ENCODE measurements at places on chromosomes 3 and 15.

GRCh38 chr15:101239724-101240136 lies 12.1 kb downstream of the CHSY1 start:
- DNase-seq = no peak

DNA sequence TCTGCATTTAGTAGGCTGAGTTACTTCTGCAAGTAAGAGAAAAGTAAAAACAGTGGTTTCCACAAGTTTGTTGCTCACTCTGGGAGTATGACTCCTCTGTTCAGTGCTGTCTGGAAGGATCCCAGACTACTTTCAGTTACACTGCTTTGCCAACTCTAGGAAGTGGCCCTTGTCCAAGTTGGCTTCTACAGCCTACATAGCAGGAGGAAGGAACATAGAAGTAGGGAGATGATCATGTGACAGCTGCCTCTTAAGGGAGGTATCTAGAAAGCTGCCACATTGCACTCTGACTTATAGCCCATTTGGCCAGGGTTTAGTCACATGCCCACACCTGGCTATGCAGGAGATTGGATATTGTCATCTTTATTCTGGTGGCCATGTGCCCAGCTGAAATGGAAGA lies 298.1 kb downstream of the NSUN3 start:
- DNase-seq = no peak

- no peak for DNase-seq
These were observed 19.9 kb upstream of the POLR2M start for GRCh38 chr15:57686657-57687056.

DNA sequence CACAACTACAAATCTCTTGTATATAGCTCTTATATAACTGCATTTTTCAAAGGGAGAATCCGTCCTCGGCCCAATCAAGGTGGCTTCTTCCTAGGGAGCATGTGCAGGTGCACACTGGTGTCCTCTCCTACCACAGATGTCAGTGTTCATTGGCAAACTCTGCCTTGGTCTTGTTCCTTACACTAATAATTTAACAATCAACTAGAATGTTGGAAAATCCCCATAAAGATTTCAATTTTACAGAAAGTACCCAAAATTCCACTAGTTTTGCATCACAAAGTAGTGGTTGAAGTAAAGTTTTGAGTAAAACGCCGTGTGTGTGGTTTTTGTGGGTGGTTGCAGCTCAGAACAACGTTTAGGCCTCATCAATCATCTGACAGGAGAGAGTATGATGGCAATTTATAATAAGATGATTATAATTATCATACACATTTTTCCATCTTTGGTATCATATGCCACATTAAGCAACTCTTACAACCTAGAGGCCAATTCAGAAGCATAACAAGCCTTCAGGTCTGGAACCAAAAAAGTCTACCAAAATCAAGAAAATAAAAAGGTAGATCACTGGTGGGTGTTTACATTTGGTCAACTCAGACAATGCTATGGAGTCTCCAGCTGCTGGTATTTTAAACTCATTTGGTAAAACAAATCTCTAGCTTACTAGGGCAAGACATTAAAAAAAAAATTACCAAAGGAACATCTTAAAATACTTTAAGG lies 128.9 kb upstream of the BHLHE40 start:
- DNase-seq = no peak

DNA sequence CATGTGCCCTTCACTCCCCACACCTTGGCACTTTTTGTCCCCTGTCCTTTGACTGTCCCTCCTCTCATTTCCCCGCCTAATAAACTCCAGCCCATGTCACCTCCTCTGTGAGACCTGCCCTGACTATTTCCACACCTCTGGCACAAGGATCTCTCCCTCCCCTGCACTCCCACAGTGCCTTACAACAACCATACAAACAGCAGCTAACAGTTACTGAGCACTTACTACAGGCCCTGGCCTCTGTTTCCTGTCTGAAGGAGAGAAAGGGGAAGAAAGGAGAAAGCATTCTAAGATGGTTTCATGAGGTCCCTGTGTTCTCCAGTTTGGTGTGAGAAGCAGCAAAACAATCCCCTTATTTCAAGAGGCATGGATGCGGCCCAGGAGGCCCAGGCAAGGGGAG lies 20.0 kb upstream of the TRH start:
- DNase-seq = no peak

DNA sequence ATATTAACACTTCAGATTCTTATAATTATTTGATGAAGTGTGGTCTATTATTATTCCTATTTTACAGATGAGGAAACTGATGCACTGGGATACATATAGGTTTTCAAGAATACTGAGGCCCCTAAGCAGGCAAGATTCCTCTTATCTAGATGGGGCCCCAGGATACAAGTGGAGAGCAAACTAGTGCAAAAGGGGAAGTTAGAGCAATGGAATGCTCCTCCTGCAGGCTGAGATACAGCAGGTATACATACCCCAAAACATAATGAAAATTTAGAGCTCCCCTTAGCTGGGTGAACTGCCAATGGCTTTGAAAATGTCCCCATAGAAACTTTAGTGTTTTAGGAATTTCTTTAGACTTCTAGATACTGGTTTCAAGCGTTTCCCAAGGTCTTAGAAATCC lies 247.1 kb downstream of the CHST2 start:
- no peak for DNase-seq

DNA sequence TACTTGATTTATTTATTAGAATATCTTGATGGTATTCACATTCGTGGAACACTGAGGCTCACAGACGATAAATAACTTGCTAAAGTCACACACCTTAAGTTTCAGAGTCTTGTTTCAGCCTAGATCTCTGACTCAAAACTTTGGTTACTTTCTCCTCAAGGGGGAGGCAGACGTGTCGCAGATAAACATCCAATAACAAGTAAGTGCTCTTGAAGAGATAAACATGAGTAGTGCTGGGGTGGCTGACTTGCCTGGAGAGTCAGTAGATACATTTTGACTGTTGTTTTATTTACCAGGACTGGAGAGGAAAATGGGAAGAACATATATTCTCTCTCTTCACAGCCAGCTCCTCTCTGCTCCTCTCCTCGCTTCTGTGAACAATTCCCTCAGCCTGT lies 31.3 kb downstream of the FBXO45 start:
- DNase-seq = no peak

- DNase-seq = no peak
These were observed 216.8 kb downstream of the RSL24D1 start for GRCh38 chr15:54979964-54980363.

DNA sequence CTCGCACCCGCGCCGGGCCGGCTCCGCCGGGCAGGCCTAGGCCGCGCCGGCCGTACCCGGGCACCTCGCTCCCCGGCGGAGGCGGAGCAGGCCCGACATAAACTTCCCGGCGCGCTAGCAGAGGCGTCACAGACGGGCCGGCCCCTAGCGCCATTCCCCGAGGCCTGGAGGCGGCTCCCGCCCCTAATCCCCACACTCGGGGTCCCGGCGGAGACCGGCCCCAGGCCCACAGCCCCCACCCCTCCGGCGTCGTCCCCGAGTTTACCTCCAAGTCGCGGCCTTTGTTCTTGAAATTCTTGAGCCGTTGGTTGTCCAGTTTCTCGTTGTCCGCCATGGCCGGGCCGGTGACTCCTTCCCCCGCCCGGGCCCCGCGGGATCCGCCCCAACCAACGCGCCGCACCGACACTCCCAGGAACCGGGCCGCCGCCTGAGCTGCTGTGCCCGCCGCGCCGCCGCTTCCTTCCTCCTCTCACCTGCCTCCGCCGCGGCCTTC lies 376 bp downstream of the KPNA4 start:
- DNase-seq = no peak

DNA sequence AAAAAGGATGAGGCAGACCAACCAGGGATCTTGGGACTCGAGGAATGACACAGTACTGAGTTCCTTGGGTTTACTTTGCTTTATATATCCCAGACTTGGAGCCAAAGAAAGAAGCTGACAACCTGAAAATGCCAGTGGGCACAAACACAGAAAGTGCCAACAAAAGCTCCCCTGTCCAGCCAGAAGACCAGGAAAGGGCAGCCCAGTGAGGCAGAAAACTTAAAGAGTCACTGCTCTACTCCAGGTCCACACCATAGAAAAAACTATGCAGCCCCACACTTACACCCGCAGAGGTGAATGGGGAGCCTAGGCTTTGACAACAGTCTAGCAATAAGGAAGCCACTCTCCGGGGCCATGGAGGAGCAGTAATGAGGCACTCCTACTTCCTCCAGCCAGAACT lies 80.3 kb downstream of the FLNB start:
- DNase-seq = no peak

- no peak for DNase-seq
These were observed 92.1 kb upstream of the UBE2E1 start for GRCh38 chr3:23713641-23714040.

- DNase-seq = no peak
These were observed 27.0 kb upstream of the CAPN3 start for GRCh38 chr15:42332331-42332730.

GRCh38 chr3:132448216-132448961 lies 31.1 kb downstream of the DNAJC13 start:
- DNase-seq = no peak

DNA sequence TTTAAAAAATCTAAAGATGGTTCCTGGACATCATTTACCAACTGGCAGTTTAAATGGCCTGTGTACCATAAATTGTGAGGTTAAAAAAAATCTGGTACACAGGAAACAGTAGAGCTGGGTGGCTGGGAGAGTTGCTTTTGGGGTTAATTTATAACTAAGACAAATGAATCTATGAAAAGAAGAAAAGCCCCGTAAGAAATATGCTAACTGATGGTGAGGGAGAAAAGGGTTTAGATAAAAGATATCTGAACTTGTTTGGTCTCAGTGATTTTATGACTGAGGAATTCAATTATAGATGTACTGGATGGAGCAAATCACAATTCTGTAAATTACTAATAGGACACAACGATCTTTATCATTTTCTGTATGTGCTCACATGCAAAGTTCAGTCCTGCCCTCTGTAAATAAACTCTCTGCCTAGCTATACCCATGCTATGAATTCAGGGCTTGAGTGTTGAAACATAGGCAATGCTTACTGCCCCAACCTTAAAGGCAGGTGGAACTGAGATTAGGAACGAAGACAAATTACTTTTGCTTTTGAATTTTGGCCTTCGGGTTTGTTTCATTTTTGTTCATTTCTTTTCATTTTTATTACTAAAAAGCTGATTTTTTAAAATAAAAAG lies 28.0 kb downstream of the PPARG start:
- no peak for DNase-seq

- peak; percentile 88 for DNase-seq
These were observed 196.5 kb upstream of the ZPLD1 start for GRCh38 chr3:102238362-102238761.

GRCh38 chr15:84872009-84872910 lies 12.2 kb upstream of the SLC28A1 start:
- DNase-seq = no peak

DNA sequence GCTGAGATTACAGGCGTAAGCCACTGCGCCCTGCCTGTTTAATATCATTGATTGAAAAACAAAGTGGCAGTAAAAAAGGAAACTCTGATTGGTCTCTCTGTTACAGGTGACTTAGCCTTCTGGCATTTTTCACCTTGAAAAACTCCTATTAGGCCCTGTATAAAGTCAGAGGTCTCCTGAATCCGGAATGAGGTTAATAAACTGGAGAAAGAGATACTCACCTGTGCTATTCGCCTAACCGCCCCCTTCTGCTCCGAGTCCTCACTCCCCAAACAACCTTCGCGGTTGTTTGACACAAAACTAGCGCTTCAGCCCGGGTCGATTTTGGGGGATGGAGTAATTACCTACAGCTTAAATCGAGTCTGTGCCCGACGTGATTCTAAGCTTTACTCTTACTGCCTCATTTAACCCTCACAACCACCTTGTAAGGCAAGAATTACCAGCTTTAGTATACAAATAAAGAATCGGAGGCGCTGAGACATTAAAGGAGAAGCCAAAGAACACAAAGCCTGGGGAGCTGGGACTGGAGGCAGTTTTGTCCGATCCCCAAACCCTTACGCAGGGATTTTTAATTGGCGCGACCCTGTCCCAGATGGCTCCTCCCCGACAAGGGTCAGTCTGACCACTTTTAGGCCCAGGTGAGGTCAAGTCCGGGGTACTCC lies 441 bp downstream of the CEP70 start:
- DNase-seq = no peak

GRCh38 chr15:42503825-42504224 lies 8.4 kb downstream of the SNAP23 start:
- DNase-seq = no peak

DNA sequence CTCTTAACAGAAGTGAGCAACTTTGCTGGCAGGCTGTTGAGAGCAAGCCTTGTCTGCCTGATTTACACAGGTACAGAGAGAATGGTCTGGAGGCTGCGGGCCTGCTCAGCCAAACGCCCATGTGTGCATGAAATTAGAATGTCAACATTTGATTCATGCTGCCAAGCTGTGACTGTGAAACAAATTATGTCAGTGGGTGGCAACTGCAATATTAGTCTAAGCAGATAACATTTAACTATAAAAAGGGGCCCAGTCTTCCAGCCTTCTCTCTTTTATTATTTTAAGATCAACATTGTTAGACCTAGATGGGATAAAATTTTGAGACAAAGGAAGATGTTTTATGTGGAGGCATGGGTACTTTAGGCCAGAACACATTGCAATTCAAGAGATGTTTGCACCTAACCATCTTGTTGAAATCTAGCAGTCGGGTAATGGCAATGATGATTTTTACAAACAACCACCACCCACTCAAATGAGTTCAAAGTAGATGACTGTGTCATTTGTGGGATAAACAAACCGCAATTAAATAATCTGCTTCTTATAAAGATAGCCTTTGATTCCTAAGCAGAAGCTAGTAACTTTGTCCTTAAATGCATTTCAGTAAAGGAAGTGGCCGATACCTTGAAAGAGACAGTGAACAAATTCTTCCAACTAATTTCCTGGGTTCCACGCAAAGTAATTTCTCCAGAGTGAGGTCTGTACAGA lies 70.2 kb downstream of the FOXB1 start:
- no peak for DNase-seq

DNA sequence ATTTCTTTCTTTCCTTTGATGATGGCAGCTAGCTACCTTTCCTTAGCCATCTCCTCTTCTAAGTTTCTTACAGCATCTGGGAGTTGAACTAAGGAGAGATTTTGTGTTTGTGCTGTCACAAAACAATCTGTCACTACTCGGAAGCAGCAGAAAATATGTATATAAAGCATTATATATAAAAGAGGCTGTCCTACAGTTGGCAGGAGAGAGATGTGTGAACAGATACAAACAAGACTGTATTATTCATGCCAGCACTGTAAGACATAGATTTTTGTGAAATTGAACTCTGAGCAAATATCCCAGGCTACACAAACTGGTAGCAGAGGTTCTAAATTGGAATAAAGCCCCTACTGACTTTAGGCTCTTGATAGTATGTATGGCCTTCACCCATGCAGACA lies 577.5 kb upstream of the NECTIN3 start:
- no peak for DNase-seq

- DNase-seq = no peak
These were observed 22.7 kb downstream of the GOLGA6L2 start for GRCh38 chr15:23424111-23424904.

DNA sequence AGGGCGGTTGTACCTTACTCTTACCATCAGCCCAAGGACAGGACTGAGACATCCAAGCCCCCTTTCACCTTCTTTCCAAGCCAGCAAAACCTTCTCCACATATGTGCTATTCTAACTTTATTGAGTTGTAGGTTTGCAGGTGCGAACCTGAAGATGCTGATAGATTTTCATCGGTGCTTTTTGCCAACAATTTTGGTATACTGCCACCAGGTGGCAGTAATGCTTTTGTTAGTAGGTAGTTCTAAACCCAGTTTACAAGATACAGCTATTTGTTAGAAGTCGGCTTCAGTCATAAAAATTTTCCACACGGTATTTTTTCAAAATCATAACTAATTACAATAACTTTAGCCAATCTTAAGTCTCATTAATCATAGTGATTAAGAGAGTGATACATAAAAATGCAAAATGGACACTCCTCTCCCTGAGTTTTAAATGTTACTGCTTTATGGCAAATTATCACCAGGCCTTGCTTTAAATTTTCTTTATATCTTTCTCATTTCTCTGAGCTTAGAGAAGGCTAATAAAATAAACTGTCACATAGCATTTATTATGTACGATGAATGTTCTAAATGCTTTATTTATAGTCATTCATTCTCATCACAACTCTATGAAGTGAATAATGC lies 636 bp downstream of the TBC1D21 start:
- DNase-seq = no peak
